ENCODE measurements at places on chromosomes 11 and 22.

GRCh38 chr11:12137938-12138731 lies 27.7 kb downstream of the MICAL2 start:
- no peak for DNase-seq

DNA sequence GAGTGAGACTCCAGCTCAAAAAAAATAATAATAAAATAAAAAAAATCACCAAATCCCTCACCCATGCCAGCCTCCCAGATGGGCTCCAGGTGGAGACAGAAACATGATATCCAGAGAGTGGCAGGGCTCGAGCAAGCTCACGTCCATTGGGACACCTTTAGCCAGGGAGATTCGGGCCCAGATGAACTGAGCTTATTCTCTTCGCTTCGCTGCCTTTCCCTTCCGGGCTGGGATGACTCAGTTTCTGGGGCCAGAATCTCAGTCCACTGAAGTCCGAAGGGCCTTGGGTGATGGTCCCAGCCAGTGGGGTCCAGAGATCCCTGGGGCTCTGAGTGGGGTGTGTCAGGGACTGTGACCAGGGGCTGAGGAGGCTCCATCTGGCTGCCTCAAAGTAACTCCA lies 23.0 kb upstream of the MYEOV start:
- no peak for DNase-seq

DNA sequence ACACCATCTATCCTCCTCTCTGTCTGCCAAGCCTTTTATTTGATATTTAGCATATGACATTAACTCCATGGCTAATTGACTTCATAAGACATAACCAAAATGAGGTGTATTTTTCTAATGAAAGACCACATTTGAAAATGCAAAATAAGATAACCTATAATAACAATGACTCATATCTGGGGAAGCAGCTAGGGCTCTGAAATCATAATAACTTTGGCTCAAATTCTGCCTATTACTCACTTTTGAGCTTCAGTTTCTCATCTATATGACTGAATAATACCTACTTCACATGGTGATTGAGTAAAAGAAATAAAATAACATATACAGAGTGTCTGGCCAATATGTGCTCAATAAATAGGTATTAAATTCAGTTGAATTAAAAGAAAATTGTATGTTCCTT lies 1419.8 kb upstream of the TENM4 start:
- DNase-seq: no peak

DNA sequence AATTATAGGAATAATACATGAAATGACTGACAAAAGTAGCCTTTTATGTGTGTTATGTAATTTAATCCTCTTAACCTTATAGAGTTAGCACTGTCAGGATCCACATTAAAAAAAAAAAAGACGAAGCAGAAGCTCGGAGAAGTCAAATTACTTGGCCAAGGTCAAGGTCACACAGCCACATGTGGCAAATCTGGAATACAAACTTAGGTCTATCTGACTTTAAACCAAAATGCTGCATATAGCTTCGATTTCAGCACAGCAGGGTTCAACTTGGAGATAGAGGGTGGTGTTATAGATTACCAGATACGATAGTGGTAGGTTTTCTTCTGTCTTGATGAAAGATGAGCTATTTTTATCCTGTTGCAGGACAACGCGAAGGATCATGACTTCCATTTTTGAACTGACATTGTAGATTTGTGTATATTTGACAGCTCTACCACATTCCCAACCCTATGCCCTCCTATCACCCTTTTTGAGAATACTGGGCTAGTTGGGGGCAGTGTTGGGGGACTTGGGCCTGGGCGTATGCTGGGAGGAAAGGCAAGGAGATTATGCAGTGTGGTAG lies 11.6 kb upstream of the EHF start:
- no peak for DNase-seq

GRCh38 chr11:12195768-12196167 lies 85.4 kb downstream of the MICAL2 start:
- no peak for DNase-seq

DNA sequence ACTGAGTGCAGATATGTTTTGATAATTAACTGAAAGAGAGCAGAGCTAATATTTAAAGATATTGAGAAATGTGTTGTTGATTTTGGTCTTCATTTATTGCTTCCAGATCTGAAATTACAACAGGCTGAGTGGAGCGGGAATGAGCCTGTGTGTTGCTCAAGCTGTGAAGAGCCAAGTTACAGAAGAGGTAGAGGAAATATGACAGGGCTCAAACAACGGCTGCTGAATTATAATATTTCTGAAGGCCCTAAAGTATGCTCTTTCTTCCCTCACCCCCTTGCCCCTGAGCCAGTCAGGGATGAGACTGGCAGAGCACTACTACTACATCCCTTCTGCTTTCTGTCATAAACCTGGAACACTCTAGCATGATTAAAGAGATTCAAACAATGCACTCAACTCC lies 115.6 kb downstream of the FANCF start:
- DNase-seq: no peak

DNA sequence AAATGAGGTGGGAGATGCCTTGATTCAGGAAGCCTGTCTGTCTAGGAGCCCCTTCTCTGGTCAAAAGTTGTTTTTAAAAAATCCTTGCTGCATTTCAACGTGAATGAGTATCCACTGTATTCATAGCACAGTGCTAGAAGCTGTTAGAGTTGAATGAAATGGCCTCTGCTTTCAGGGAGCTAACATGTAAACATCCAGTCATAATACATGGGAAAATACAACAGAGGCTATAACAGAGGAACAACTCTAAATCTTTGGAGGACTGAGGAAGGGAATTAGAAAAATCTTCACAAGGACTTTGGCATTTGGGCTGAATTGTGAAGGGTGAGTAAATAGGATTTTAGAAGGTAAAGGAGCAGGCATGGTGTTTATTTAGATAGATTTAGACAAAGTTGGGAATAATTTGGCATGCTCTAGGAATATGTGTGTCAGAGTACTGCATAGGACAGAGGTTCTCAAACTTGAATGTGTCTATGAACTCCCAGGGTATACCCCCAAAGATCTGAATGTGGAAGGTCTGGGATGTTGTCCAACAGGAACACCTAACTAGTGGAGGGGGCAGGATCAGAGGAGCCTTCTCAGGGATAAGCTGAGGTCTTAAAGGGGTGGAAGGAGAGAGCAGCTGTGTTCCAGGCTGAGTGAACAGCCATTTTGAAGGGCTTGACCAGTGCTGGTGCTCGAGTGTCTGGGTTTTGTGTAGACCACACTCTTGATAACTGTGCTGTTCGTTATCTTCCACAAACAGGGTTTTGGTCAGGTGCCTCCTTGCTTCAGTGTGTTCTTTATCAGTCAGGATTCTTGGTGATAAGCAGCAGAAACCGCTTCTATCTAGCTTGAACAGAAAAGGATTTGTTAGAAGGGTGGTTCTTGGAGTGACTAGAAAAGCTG lies 12.7 kb downstream of the SREBF2 start:
- DNase-seq: no peak

- DNase-seq: no peak
Observed at GRCh38 chr22:46640293-46641055, 20.3 kb downstream of the GRAMD4 start.

DNA sequence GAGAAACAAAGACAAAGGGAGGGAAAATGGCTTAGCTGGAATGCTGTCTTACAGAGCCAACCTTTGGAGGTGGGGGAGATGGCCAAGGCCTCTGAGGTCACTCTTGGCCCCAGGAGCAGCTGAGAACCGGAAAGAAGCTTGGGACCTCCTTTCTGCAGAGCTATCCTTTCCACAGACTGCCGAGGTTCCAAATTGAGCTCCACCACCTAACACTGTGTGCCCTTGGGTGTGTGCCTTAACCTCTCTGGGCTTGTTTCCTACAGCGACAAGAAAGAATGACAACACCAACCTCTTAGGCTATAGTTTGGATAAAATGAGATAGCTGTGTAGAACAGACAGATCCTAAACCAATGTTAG lies 23.2 kb downstream of the RTN4RL2 start:
- no peak for DNase-seq

DNA sequence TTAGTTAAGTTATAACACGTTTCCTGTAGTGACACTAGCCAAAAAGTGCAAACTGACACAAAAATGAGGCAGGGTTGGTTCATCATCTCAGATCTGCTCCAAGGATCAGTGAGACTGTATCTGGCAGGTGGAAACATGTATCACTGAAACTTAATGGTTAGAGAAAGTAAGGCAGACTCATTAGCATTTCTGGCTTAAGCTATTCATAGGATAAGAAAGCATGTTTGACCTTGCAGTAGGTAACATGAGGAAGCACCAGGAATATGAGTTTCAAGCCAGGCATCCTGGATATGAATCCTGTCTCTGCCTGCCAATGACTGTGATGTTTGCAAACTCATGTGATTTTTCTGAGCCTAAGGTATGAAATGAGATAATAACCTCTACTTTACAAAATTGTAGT lies 732.1 kb downstream of the NELL1 start:
- no peak for DNase-seq

- no peak for DNase-seq
Observed at GRCh38 chr22:39130892-39131855, 21.3 kb downstream of the CBX7 start.

GRCh38 chr22:40108396-40108795 lies 69.3 kb upstream of the TNRC6B start:
- no peak for DNase-seq

DNA sequence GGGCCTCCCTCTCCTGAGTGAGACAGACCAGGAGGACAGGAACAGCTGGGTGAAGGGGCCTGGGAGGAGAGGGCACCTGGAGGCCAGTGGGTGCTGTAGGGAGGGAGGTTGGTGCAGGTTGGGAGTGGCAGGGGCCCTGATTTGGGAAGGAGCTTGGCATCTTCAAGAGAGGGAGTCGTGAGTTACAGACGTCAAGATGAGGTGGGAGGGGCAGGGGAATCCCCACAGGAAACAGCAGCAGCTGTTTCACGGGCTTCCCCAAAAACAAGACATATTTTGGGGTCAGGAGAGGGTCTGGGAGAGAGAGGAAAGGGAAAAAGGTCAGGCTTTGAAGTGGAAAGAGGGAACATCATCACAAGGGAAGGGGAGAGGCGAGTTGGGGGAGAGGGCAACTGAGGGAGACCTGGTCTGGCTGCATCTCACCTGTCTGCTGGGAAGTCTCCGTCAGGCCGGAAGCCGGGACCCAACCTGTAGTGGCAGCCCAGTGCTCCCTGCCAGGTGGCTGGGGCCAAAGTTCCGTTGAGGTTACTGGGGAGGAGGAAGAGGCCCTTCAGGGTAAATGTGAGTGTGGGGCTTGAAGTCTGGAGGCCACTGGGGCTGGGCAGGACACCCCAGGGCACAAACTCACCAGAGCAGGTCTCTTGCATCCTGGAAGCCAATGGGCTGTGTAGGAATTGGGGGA lies 4.4 kb downstream of the NAALADL1 start:
- no peak for DNase-seq

DNA sequence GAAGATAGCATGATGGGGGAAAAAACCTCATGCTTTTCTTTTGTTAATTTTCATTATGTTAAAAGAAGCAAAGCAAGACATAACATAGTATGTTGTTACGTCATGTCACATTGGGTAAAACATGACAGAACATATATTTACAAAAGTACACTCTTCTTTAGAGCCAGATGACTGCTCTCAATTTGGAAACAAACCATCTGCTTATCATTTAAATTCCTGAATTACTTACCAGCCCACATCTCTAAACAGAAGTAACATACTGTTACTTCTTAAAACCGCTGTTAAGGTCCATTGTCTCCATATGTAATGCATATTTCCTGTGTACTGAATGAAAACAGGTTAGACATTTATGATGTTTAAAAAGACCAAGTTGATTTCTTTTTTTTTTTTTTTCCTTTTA lies 100.0 kb downstream of the TMEM135 start:
- DNase-seq: no peak

DNA sequence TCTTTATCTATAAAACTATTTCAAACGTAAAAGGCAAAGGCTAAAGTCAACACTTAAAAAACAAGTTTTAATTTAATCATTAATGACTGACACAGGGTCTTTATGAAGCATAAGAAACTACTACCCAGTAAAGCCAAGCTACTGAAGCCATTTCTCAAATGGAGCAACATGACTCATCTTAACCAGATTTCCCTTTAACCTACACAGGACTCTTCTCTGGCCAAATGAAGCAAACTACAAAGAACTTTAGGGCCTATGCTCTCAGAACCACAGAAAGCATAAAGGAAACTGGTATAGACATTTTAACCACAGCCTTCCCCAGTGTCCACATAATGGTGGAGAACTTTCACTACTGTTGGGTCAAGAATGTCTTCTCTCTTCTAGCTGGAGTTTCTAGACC lies 34.7 kb downstream of the ALG9 start:
- no peak for DNase-seq

- no peak for DNase-seq
Observed at GRCh38 chr11:116513894-116514293, 258.9 kb downstream of the BUD13 start.

GRCh38 chr22:24564376-24565058 lies 8.7 kb downstream of the SNRPD3 start:
- no peak for DNase-seq

GRCh38 chr11:123251657-123252344 lies 56.8 kb upstream of the CLMP start:
- DNase-seq: no peak

- DNase-seq: no peak
Observed at GRCh38 chr11:64609436-64610047, 18.5 kb downstream of the SLC22A12 start.

- DNase-seq: peak; percentile 93
Observed at GRCh38 chr11:86740628-86741483, 59.5 kb upstream of the PRSS23 start.

DNA sequence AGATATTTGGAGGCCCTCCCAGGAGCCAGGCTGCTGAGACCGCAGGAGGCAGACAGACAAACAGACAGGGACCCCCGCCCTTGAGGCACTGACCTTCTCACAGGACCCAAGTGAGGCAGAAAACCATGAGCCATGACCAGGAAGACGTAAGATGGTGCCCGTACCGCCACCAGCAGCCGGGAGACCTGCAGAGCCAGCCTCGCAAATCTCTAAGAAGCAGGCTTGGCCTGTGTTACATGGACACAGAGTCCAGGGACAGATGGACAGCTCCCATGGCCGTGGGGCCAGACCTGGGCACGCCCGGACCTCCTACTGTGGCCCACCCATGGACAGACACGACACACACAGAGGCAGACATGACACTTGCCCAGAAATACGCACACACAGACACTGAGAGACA lies 30.7 kb upstream of the TOLLIP start:
- DNase-seq: no peak

DNA sequence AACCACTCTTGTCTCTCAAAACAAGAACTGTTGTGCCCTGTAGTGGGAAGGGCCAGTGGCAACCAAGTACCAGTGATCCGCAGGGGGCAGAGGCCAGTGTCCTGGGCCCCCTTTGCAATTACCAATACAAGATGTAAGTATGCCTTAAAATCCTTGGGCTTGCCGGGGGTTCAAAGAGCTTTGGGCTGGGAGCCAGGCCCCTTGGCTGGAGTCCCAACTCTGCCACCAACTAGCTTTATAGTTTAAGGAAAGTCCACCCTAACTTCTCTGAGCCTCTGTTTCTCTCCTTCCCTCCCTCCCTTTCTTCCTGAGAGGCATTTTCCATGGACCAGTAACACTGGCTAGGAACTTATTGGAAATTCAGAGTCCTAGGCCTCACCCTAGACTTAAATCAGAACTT lies 15.5 kb downstream of the CLMP start:
- no peak for DNase-seq

- DNase-seq: no peak
Observed at GRCh38 chr11:8925711-8926110, 7.0 kb downstream of the C11orf16 start.

All from non-pigmented ciliary epithelial cell (primary cell).